Kidney (tissue), 22 donors: ENCODE measurements at places on chromosomes 11 and 22. TPM values are rescaled to one million over a fixed set of nuclear protein-coding genes. Genes with fewer than 3 reads are reported as not detected.
A peak's percentile ranks its signal among the peaks of the same experiment; 100 is the strongest.

Gene GSTT2
- 2.4 TPM for total RNA-seq

DNA sequence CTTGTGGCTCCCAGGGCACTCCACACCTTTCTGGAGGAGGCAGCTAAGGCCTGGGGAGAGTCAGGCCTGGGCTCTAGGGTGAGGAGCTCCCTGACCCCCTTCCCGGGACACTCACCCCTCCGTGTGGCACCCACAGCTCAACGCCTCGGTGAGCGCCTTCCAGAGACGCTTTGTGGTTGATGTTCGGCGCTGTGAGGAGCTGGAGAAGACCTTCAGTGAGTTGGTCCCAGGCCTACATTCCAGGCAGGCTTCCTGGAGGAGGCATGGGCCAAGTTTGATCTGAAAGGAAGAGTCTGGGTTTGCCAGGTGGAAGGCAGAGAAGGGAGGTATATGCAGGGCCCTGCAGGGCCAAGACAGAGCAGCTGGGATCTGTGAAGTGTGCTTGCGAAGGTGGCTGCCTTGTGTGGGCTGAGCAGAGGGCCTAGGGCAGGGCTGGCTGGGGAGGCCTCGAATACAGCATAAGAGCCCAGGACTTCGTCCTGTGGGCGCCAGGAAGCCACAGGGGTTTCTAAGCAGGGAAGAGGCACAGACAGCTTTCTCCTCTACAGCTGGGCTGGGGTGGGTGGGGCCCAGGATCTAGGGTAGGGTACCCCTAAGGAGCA, 2.9 kb downstream of the TCIRG1 start:
- H3K36me3 ChIP-seq: no peaks in the 10 kb centered on the region
- no peaks in the 10 kb centered on the region for H3K4me1 ChIP-seq
- H3K27ac ChIP-seq: no peak overlapping the region

Gene CSF2RB
- 11.4 TPM for total RNA-seq

GRCh38 chr22:27801202-27801615, 347 bp downstream of the MN1 start:
- DNase-seq: no peak
- H3K36me3 ChIP-seq: no peaks in the 10 kb centered on the region
- H3K27me3 ChIP-seq: peaks cover 3% of the 10 kb centered on the region
- H3K4me3 ChIP-seq: peak overlapping the region; percentile 45
- H3K4me1 ChIP-seq: no peaks in the 10 kb centered on the region

Gene B3GAT1
- total RNA-seq: 3.7 TPM

- H3K27me3 ChIP-seq: no peaks in the 10 kb centered on the region
- DNase-seq: no peak
- H3K36me3 ChIP-seq: no peaks in the 10 kb centered on the region
- H3K27ac ChIP-seq: no peak overlapping the region
These were observed 166.2 kb downstream of the OPCML start for GRCh38 chr11:133366147-133366546.

Gene LDHAL6A
- not detected for total RNA-seq

Gene DHCR7
- total RNA-seq: 17.8 TPM

Gene OR51B4
- not detected for total RNA-seq

- no peak overlapping the region for H3K27ac ChIP-seq
- no peaks in the 10 kb centered on the region for H3K27me3 ChIP-seq
- no peak overlapping the region for H3K4me3 ChIP-seq
- no peaks in the 10 kb centered on the region for H3K4me1 ChIP-seq
- no peaks in the 10 kb centered on the region for H3K36me3 ChIP-seq
These were observed 764.7 kb downstream of the BRD1 start for GRCh38 chr22:49062802-49063544.

DNA sequence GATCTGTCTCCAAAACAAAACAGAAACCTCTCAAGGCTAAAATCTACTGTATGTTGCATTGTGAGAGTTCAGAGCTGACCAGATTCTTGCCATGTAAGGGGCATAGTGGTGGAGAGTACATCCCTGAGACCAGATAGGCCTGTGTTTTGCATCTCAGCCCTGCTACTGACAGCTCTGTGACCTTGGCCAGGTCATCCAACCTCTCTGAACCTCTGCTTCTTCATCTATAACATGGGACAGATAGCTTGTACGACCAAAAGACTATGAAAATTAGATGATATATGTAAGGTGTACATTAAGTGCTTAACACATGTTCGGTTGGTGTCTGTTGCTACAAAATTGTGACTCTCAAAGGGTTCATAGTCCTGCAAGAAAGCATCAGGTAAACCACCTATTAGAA, 22.9 kb downstream of the ZNRF3 start:
- H3K36me3 ChIP-seq: no peaks in the 10 kb centered on the region
- no peaks in the 10 kb centered on the region for H3K27me3 ChIP-seq
- no peak overlapping the region for H3K27ac ChIP-seq
- H3K4me3 ChIP-seq: no peak overlapping the region
- peaks cover 23% of the 10 kb centered on the region for H3K4me1 ChIP-seq

GRCh38 chr11:82718307-82718706, 15.4 kb downstream of the FAM181B start:
- H3K36me3 ChIP-seq: no peaks in the 10 kb centered on the region
- no peaks in the 10 kb centered on the region for H3K27me3 ChIP-seq
- H3K4me3 ChIP-seq: no peak overlapping the region
- H3K4me1 ChIP-seq: no peaks in the 10 kb centered on the region
- no peak for DNase-seq
- no peak overlapping the region for H3K27ac ChIP-seq

Gene ACCS
- total RNA-seq: 39.0 TPM

GRCh38 chr11:114315749-114316368, 19.7 kb downstream of the NNMT start:
- H3K4me1 ChIP-seq: no peaks in the 10 kb centered on the region
- no peaks in the 10 kb centered on the region for H3K36me3 ChIP-seq
- H3K27ac ChIP-seq: no peak overlapping the region
- no peak for DNase-seq
- no peaks in the 10 kb centered on the region for H3K27me3 ChIP-seq

- no peak overlapping the region for H3K27ac ChIP-seq
- no peaks in the 10 kb centered on the region for H3K27me3 ChIP-seq
- no peaks in the 10 kb centered on the region for H3K4me1 ChIP-seq
- H3K4me3 ChIP-seq: no peak overlapping the region
These were observed 25.2 kb downstream of the USP28 start for GRCh38 chr11:113850188-113850587.

DNA sequence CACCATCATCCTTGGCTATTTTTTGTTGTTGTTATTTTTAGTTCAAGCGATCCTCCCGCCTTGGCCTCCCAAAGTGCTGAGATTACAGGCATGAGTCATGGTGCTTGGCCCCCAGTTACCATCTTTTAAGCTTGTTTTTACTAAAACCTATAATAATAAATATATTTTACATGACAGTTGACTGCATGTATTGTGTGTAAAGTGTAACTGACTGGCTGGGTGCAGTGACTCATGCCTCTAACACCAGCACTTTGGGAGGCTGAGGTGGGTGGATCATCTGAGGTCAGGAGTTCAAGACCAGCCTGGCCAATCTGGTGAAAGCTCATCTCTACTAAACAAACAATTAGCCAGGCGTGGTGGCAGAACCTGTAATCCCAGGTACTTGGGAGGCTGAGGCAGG, 386.2 kb downstream of the TENM4 start:
- peaks cover 9% of the 10 kb centered on the region for H3K4me1 ChIP-seq
- H3K4me3 ChIP-seq: no peak overlapping the region
- H3K27ac ChIP-seq: no peak overlapping the region
- no peak for DNase-seq

Gene CEND1
- total RNA-seq: 0.16 TPM
